ENCODE measurements at places on chromosomes 13 and 19.

GRCh38 chr19:50875795-50876422, 2.7 kb downstream of the KLK2 start:
- DNase-seq: no peak

- DNase-seq: no peak
Observed at GRCh38 chr19:53055117-53055516, 10.6 kb downstream of the ERVV-2 start.

GRCh38 chr13:99383946-99384345, 76.7 kb upstream of the GPR183 start:
- DNase-seq: no peak

GRCh38 chr13:40316301-40316700, 350.1 kb downstream of the FOXO1 start:
- DNase-seq: peak; percentile 41

GRCh38 chr13:88426661-88427060, 755.5 kb downstream of the SLITRK5 start:
- no peak for DNase-seq

GRCh38 chr13:50893211-50893852, 16.3 kb upstream of the RNASEH2B start:
- no peak for DNase-seq

GRCh38 chr13:105915146-105915850, 620.2 kb downstream of the EFNB2 start:
- DNase-seq: no peak

GRCh38 chr13:71751073-71751472, 115.9 kb downstream of the DACH1 start:
- DNase-seq: no peak

DNA sequence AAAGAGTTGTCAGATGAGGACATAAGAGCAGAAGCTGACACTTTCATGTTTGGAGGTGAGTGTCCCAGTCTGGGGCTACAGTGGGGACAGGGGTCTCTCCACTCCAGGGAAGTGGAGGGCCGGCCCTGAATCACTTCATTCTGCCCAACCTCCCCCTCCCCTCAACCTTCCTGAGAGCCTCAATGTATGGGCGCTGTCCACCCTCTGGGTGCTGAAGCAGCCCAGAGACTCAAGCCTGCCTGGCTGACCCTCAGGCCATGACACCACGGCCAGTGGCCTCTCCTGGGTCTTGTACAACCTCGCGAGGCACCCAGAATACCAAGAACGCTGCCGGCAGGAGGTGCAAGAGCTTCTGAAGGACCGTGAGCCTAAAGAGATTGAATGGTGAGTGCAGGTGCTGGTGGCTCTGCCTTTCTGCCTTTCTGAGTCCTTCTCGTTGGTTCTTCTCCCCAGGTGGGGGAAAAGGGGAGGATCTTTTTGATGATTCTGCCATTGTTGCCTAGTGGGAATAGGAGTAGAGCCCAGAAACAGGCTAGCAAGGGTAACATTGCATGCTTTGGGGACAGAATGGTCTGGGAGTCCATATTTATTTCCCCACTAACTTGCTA, 8.8 kb downstream of the CYP4F8 start:
- DNase-seq: no peak

- no peak for DNase-seq
Observed at GRCh38 chr13:111120422-111120821, 5.3 kb downstream of the ARHGEF7 start.

GRCh38 chr13:31160857-31161556, 697 bp downstream of the HSPH1 start:
- peak; percentile 58 for DNase-seq

GRCh38 chr19:1767464-1767933, 14.2 kb downstream of the ONECUT3 start:
- DNase-seq: peak; percentile 52

- no peak for DNase-seq
Observed at GRCh38 chr19:46452186-46452585, 19.2 kb downstream of the PNMA8A start.

DNA sequence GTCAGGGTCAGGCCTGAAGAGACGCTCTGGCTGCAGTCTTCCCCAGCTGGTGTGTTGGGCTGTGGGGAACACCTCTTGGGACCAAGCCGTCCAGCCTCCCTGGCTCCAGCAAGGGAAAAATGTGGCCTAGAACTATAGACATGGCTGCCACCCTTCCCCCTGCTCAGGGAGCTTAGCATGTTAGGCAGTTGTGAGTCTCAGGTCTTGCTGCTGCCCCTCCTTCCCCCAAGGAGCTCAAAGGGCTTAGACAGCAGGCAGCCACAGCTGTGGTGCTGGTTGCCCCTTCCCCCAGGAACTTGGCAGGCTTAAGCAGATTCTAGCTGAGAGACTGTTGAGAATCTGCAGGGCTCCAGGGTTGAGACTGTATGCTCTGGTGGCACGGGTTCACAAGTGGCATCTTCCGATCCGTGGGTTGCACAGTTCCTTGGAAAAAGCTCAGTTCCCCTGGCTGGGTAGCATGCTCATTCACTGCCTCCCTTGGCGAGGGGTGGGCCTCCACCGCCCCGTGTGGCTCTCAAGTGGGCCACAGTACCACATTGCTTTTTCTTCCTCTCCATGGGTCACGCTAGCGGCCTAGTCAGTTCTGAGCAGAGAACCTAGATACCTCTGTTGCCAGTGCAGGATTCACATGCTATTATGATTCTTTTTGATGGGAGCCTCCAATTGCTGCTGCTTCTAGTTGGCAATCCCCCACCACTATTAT, 1258.6 kb downstream of the OLFM4 start:
- no peak for DNase-seq

GRCh38 chr19:57560049-57560491, 407 bp upstream of the ZNF550 start:
- DNase-seq: no peak

GRCh38 chr13:71797517-71797916, 69.5 kb downstream of the DACH1 start:
- no peak for DNase-seq

- DNase-seq: no peak
Observed at GRCh38 chr13:88862095-88862620, 1191.0 kb downstream of the SLITRK5 start.

- DNase-seq: no peak
Observed at GRCh38 chr13:70385852-70386251, 277.6 kb upstream of the KLHL1 start.

Measured in stimulated activated CD4-positive, alpha-beta T cell treated with anti-CD3 and anti-CD28 coated beads, TNF-alpha, amount 100 ng/mL, for 24 hours (primary cell).